NCI-H1417 (cell line): ENCODE measurements at places on chromosomes 1 and 21.

DNA sequence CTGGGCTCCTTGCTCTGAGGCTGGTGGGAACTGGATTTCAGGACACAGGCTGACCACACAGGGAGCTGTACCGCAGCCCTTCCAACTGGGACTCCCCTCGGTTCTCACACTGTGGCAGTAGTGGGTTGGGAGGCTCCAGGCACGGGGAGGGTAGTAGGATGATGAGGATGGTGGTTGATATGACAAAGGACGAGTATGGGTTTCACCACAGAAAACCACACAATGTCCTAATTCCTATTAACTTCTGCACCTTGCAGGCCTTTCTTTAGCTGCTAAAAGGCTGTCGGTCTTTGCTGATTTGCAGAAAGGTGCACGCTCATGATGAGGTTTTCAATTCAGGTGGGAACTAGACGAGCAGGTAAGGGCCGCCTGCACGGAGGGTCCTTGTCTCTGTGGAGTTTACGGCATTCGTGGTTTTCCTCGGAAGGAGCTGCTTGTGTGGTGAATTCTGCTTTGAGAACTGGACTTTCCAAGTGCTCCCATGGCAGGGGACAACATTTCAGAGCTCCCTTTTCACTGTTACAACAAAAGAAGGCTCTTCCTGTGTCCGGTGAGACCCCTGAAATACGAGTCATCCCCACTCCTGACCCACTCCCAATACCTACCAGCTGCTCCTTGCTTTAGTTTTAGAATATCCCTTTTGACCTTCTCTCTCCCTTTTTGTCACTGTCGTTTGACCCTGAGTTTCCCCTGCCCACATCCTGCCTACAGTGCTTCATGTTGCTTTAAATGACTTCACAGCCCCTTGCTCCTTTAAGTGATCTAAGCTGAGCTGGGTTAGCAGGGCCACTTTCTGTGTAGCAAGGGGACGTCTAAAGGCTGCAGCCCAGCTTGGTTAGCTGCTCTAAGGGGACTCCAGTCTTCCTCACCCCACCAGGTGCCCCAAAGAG, 125.1 kb downstream of the MRPS6 start:
- no peak for DNase-seq

- DNase-seq: no peak
These were observed 8.4 kb upstream of the GALNT2 start for GRCh38 chr1:230058626-230059025.

- no peak for DNase-seq
These were observed 49.0 kb upstream of the ACTRT2 start for GRCh38 chr1:2972011-2972878.

GRCh38 chr1:160238408-160238807, 23.9 kb downstream of the DCAF8 start:
- no peak for DNase-seq

GRCh38 chr1:189637041-189637440, 840.6 kb downstream of the BRINP3 start:
- no peak for DNase-seq

DNA sequence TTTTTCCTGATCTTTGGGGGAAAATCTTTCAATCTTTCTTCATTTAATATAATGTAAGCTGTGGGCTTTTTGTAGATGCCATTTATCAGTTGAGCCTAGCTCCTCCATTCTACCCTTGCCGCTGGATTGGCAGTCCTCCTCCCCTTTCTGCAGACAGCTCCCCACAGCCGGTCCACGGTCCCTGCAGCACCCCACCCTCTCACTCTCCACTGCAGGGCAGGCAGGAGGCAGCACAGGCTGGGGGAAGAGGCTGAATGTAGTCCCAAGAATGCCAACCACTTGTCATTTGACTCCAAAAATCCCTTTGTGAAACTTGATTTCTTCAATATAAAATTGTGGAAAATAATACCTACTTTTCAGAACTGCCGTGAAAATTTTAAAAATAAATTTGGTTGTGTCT, 96.7 kb downstream of the SYT2 start:
- DNase-seq: no peak

GRCh38 chr21:45125357-45125756, 51.0 kb downstream of the ADARB1 start:
- DNase-seq: peak; percentile 43

DNA sequence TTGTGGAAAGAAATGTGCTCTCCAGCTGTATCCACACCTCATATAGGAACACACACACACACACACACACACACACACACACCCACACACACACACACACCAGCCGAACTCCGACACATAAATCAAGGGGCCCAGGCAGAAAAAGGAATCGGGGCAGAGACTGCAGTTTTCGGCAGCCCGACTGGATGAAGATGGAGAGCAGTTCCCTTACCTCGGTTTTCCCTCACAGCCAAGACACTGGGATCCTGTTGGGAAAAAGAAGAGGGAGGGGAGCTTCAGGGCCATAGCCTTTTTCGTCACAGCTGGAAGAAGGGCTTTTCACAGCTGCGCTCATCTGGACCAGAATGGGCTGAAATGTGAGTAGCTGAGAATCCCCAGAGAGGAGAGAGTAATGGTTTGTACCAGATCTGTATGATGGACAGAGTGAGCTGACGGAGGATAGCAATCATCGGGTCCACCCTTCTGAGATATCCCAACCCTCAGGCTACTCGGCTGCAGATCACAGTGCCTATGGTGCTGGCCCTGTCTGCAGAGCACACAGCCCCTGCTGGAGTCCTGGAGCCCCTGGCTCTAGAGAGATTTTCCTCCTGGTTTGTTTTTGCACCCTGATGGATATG, 37.7 kb downstream of the PIK3C2B start:
- no peak for DNase-seq

DNA sequence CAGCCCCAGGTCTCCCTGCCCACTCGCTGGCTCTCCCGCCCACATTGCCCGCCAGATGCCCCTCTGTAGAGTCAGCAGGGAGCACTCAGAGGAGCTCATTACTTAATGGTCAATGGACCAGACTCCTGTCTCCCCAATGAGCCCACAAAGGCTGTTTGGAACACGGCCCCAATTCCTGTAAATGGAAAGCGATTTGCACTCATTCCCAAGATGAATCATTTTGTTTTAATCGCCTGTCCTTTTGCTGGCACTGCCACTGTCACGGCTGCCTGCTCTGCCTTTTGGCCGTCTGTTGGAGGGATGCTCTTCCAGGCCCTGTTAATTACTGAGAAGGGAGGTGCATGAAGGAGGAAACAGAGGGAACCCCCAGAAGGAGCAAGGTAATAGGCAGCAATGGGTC, 44.8 kb upstream of the ATP2B4 start:
- DNase-seq: no peak

DNA sequence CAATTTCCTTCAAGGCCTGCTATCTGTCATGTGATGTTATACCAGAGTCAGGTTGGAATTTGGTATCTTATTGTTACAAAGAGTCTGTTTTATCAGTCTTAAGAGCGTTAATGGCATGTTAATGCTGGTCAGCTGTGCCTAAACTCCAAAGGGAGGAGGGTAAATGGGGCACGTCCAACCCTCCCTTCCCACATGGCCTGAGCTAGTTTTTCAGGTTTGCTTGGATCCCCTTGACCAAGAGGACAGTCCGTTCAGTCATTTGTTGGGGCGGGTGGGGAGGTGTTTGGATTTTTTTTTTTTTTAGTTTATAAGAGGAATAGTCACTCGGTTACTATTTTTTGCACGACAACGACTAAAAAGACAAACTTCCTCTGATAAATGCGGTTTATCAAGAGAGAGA, 63.8 kb upstream of the LYST start:
- DNase-seq: no peak

DNA sequence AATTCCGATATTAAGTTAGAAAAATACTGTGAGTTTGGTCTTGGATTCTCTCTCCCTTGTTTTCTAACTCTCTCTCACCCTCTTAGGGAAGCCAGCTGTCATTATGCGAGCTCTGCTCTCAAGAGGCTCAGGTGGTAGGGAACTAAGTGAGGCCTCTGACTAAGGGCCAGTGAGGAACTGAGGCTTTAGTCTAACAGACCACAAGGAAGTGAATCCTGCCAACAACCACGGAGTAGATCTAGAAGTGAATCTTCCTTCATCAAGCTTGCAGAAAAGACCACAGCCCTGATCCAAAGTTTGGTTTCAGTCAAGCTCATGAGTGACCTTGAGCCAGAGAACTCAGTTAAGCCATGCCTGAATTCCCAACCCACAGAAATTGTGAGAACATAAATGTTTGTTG, 180.1 kb upstream of the PRMT6 start:
- no peak for DNase-seq

DNA sequence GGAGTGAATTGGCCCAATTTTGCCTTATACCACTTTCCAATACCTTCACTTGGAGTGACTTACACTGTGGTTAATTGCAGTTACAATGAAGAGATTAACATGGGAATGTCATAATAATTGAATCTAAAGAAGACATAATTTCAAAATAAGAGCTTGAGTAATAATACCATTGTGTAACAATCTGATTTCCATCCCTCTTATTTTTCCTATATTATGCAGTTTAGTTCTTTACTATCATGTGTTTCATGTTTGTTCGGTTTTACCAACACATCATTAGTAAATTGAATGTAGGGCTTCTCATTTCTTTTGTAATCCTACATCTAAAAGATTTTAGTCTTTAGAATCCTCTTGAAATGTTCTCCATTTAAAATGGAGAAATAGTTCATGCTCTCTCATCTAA, 19.2 kb upstream of the XPR1 start:
- no peak for DNase-seq

- no peak for DNase-seq
These were observed 41.1 kb downstream of the TRIT1 start for GRCh38 chr1:39842030-39842678.

GRCh38 chr1:208034135-208034534, 123.2 kb upstream of the CD34 start:
- no peak for DNase-seq

- no peak for DNase-seq
These were observed 1.9 kb downstream of the SLC25A44 start for GRCh38 chr1:156195853-156196252.

- peak; percentile 74 for DNase-seq
These were observed 66.9 kb upstream of the LRIF1 start for GRCh38 chr1:111030590-111030989.

- no peak for DNase-seq
These were observed 25.7 kb downstream of the RASAL2 start for GRCh38 chr1:178119628-178120027.

DNA sequence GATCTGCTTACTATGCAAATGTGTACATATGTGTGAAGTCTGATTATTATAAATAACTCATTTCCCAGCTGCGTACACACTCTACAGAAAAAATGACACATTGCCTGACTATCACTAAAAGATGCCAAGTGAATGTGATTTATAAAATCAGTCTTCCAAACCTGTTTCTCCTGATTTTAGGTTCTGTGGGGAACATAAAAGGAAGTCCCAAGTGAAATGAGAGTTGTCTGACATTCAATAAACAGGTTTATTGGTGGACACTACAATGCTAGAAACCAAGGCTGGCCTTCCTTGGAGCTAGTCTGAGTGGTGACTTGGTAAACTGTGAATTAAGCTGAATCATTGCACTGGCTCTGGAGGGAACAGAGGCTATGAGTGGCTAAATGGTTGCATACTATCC, 287.9 kb upstream of the ESRRG start:
- DNase-seq: no peak

- DNase-seq: no peak
These were observed 47.0 kb downstream of the CNST start for GRCh38 chr1:246613096-246613758.

GRCh38 chr1:234601301-234602017, 8.5 kb downstream of the IRF2BP2 start:
- DNase-seq: no peak

DNA sequence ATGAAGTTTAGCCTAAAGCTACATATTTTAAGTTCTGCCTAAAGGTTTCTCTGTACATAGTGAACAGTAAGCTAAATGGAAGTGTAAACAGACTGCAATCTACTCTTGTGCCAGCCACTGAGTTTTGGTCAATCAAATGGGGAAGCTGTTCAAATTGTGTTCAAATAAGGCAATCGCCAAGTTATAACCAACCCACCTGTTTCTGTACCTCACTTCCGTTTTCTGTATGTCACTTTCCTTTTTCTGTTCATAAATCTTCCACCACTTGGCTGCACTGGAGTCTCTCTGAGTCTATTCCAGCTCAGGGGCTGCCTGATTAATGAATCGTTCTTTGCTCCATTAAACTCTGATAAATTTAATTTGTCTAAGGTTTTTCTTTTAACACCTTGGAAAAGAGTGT, 10.8 kb upstream of the THEM4 start:
- DNase-seq: no peak

GRCh38 chr1:116390195-116390594, 17.2 kb downstream of the ATP1A1 start:
- no peak for DNase-seq

- DNase-seq: no peak
These were observed 481.4 kb upstream of the CAMK1G start for GRCh38 chr1:209102120-209102519.

DNA sequence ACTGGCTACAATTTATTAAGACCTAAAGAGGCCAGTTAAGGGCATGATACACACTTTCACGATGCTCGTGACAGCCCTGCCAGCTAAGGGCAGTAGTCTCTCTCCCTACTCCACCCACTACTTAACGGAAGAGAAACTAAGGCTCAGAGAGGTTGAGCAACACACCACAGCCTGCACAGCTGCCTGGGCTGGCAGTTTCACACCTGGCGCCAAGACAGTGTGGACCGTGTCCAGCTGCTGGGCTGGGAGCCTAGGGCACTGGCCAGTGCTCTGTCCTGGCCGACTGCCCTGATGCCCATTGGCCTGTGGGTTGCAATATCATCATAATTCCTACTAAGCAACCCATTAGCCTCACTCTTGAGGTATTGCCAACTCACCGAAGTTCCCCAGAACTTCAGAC, 27.6 kb downstream of the TENT5C start:
- no peak for DNase-seq

- peak; percentile 36 for DNase-seq
These were observed 45.8 kb downstream of the TFF3 start for GRCh38 chr21:42269386-42269785.

DNA sequence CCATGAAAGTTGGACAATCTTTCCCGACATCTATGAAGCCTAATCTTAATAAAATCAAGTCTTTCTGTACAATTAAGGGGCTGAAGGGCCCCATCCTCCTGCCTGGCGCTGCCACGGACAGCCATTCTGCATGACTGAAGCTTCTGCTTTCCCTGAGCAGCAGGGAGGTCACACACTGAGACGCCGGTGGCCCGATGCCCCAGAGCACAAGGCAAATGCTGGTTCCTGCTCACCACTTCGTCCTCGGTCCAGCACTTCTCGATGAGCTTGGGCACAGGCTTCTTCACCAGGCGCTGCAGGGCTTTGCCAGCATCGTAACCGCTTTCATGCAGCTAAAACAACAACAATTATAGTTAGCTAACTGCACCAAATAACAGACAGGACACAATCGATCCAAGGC, 147.8 kb downstream of the SLC45A1 start:
- no peak for DNase-seq

GRCh38 chr1:204176049-204176448, 9.9 kb upstream of the REN start:
- DNase-seq: peak; percentile 65

DNA sequence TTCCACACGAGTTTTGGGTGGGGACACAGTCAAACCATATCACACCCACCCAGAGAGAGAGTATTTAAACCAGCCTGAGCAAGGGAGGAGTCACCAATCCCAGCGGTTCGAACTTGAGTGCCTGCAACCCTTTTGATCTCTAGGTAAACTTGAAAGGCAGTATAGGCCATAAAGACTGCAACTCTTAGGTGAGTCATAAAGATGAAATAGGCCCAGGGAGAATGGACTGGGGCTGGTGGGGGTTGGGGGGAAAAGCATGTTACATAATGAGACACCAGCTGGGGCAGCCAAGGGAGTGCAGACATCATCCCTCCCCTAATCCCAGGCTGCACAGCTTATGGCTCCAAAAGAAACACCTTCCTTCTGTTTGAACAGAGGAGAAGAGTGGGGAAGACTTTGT, 99.8 kb upstream of the LHX8 start:
- no peak for DNase-seq

GRCh38 chr21:39033878-39034589, 149.2 kb downstream of the PSMG1 start:
- DNase-seq: no peak
